ENCODE measurements at places on chromosomes 7 and 10. TPM values are rescaled to one million over a fixed set of nuclear protein-coding genes. Genes with fewer than 3 reads are reported as not detected.
A peak's percentile ranks its signal among the peaks of the same experiment; 100 is the strongest.

Gene CPA2
- polyA plus RNA-seq = 28.4 TPM

DNA sequence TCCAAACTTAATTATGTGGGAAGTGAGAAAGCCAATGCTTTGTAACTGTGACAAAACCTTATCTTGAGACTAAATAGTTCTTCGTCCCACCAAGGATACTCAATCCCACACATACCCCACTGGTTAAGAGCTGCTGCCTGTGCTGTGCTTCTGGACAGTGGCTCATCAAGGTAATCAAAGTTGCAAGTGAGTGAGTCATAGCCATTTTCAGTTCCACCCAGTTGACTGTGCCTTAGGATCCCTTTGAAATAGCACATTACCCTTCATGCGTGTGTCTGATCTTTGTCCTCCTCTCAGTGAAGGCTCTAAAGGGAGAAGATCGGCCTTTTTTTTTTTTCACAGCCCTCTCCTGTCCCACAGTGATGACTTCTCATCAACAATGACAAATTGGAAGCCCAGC, 706.0 kb upstream of the AUTS2 start:
- H3K4me1 ChIP-seq = peaks cover 2% of the 10 kb centered on the region
- no peaks in the 10 kb centered on the region for H3K36me3 ChIP-seq
- H3K4me3 ChIP-seq = no peak overlapping the region
- peak; percentile 79 for DNase-seq
- H3K27me3 ChIP-seq = no peaks in the 10 kb centered on the region

GRCh38 chr10:8189458-8189857, 135.0 kb downstream of the GATA3 start:
- H3K4me1 ChIP-seq = no peaks in the 10 kb centered on the region
- H3K27me3 ChIP-seq = no peaks in the 10 kb centered on the region
- H3K4me3 ChIP-seq = no peak overlapping the region

GRCh38 chr10:108348215-108348614, 1183.7 kb upstream of the SORCS1 start:
- no peaks in the 10 kb centered on the region for H3K36me3 ChIP-seq
- no peaks in the 10 kb centered on the region for H3K27me3 ChIP-seq
- no peak overlapping the region for H3K4me3 ChIP-seq
- DNase-seq = no peak

Gene CPA4
- polyA plus RNA-seq = 7.9 TPM

DNA sequence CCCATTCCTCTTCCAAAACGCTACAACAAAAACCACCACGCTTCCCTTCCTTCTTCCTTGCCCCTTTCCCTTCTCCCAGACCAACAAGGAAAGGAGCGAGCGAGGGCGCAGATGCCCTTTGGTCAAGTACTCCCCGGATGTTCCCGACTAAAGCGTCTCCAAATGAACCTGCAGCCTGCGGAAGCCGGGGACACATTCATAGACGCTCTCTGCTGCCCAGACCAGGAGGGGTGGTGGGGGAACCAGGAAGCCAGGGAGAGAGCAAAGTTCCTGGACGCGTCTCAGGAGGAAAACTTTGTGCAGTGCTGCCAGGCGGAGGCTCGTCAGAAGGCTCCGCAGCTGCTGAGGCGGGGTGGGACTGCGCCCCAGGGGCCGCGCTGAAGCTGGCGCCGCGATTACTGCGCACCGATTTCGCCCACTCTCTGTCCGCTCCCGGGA, 754 bp downstream of the SEMA3D start:
- DNase-seq = peak; percentile 88
- H3K36me3 ChIP-seq = no peaks in the 10 kb centered on the region
- peaks cover 9% of the 10 kb centered on the region for H3K4me1 ChIP-seq
- H3K27ac ChIP-seq = peak overlapping the region; percentile 82

DNA sequence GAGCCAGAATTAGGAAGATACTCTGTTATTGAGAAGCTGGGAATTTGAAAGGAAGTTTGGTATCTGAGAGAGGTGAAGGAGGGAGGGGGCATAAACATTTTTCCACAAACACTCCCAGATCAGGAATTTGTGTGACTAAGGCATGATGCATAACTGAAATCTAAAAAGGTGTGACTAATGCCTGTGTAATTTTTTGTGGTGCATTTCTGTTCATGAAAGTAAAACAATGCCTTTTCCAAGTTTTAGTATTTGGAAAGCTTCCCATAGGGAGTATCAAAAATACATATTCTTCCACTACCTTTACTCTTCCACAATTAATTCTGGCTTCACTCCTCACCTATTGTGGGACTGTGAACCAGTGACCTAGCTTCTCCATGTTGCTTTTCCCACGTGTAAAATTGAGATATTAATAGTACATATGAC, 56.4 kb upstream of the CAV2 start:
- peaks cover 10% of the 10 kb centered on the region for H3K4me1 ChIP-seq
- DNase-seq = no peak
- no peaks in the 10 kb centered on the region for H3K36me3 ChIP-seq
- H3K27ac ChIP-seq = no peak overlapping the region
- no peak overlapping the region for H3K4me3 ChIP-seq

GRCh38 chr7:26958834-26959233, 94.4 kb upstream of the SKAP2 start:
- H3K27ac ChIP-seq = no peak overlapping the region
- H3K27me3 ChIP-seq = no peaks in the 10 kb centered on the region
- H3K4me3 ChIP-seq = no peak overlapping the region

DNA sequence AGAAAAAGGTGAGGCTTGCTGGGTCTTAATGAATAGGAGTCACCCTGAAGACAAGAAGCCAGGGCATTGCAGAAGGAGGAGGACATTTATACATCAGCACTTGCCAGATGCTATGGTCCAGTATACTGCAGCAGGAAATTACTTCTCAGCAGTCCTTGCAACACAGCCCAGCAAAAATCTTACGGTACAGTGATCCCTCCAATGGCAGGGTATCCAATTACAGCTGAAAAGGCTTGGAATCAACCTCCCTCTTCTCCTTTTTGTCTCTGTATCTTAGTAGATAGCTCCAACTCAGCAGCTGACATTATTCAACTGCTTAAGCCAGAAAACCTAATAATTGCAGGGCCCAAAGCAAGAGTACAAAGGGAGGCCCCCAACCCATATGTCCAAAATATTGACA, 128.3 kb upstream of the COBL start:
- H3K27me3 ChIP-seq = no peaks in the 10 kb centered on the region
- H3K4me1 ChIP-seq = no peaks in the 10 kb centered on the region
- H3K36me3 ChIP-seq = no peaks in the 10 kb centered on the region
- no peak overlapping the region for H3K4me3 ChIP-seq
- no peak overlapping the region for H3K27ac ChIP-seq

- peak overlapping the region; percentile 90 for H3K4me3 ChIP-seq
- H3K27ac ChIP-seq = peak overlapping the region; percentile 94
- no peaks in the 10 kb centered on the region for H3K27me3 ChIP-seq
- no peaks in the 10 kb centered on the region for H3K4me1 ChIP-seq
Measured at GRCh38 chr7:26863518-26864308, 677 bp downstream of the SKAP2 start.

DNA sequence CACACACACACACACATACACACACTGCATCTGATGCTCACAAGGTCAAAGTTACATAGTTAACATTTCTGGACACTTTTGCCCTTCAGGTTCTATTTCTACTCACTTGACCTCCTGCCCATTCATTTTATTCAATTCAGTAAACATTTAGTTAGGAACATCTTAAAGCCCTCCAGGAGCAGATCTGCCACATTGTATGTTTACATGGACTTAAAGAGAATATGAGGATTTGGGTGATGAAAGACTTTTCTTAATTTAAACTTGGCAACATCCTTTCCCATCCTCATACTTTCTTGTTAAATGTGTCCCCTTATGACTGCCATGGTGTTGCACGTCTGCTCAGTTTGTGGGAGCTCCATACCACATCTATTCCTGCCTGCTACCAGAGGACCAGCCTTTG, 322.8 kb upstream of the BMPER start:
- peaks cover 2% of the 10 kb centered on the region for H3K4me1 ChIP-seq
- DNase-seq = no peak
- H3K4me3 ChIP-seq = no peak overlapping the region
- no peaks in the 10 kb centered on the region for H3K36me3 ChIP-seq

DNA sequence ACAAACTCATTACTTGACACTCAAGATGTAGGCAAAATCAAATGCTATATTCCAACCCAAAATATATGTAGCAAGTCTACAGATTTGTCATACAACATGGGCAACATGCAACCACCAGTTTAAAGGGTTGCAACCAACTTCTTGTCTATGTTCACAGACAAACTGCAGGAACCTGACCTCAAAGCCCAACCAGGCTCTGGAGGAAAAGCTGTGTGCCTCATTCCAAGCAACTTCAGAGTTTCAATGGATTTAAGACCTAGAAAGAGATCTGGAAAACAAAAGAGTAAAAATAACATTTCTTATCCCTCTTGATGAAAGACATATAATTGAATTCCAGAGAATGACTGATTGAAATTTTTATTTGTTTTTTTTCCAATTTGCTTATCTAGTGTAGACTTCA, 300.5 kb upstream of the ETV1 start:
- no peak for DNase-seq
- no peak overlapping the region for H3K4me3 ChIP-seq
- H3K4me1 ChIP-seq = no peaks in the 10 kb centered on the region
- no peaks in the 10 kb centered on the region for H3K27me3 ChIP-seq
- H3K36me3 ChIP-seq = no peaks in the 10 kb centered on the region

DNA sequence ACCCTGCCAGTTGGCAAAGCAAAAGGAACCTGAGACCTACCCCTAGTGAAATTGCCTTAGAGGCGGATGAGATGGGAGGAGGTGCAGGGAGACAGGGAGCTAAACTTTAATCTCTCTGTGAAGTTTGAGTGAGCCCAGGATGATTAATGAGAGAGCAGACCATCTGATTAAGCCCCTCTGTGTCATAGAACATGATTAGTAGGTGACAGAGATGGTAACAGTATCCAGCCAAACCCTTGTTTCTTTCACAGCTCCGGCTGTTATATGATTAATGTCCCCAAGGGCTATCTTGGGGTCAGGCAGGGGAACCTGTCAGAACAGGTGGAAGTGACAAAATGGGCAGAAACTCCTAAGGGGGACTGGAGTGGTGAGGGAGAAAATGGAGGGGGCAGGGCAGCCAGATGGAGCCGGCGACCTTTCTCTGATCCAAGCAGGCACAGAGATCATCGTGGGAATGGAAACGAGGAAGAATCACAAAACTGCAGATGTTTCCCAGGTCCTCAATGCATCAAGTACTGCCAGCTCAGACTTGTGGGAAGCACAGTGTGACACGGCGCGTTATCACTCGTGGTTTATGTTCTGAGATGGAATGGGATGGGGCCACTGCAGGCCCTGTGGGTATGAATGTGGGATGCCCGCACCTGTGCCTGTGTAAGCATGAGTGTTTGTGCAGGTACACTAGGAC, 684.2 kb downstream of the LRMDA start:
- no peaks in the 10 kb centered on the region for H3K36me3 ChIP-seq
- H3K4me3 ChIP-seq = no peak overlapping the region
- H3K27ac ChIP-seq = no peak overlapping the region

DNA sequence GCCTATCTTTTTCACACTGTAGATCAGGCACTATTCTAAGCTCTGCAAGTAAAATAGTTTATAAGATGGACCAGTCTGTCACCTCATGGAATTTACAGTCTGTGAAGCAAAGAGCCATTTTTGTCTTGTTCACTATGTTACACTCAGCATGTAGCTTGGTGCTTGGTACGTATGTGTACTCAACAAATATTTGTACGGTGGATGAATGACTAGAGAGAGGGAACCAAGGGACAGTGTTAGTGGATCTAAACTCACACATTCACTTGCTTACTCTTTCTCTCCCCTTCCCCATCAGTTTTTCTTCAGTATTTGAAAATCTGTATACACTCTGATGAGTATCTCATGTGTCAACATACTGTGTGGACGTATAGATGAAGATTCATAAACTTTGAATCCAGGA, 45.9 kb downstream of the PTF1A start:
- no peaks in the 10 kb centered on the region for H3K27me3 ChIP-seq
- H3K36me3 ChIP-seq = no peaks in the 10 kb centered on the region
- no peaks in the 10 kb centered on the region for H3K4me1 ChIP-seq
- DNase-seq = no peak
- H3K27ac ChIP-seq = no peak overlapping the region

GRCh38 chr7:120985130-120985758, 3.3 kb upstream of the CPED1 start:
- no peak for DNase-seq
- H3K4me1 ChIP-seq = no peaks in the 10 kb centered on the region
- H3K27ac ChIP-seq = no peak overlapping the region
- H3K4me3 ChIP-seq = no peak overlapping the region

DNA sequence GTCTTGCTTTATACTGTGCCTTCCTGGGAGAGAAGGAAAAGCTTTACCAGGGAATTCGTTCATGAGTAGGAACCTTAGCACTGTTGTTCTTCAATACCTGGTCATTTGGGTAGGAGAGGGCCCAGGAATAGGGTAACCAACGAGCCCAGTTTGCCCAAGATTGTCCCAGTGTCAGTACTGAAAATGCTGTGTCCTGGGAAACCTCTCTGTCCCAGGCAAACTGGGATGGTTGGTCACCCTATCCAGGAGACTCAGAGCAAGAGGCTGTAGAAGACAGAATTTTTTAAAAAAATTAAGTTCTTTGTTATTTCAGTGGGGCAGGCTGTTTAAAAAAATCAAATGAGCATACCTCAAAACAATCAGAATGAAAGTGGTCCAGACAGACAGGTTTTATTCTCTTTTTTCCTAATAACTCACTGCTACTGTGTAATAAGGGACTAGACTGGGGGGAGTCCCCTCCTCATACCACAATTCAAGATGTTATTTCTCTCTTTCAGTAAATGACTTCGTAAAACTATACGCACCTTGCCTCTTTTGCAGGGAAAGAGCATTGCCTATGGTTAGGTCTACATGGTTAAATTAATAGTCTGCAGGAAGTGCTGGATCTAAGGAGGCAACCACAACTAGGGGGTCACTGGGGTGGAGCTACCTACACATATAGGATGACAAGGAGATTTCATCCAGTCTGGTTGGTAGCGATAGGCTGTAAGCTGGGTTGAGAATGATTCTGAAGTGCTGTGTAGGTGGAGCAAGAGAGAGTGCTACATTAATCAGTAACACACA, 41.1 kb upstream of the FAM133B start:
- no peak for DNase-seq
- H3K4me3 ChIP-seq = no peak overlapping the region
- H3K4me1 ChIP-seq = peaks cover 18% of the 10 kb centered on the region
- no peaks in the 10 kb centered on the region for H3K27me3 ChIP-seq
- H3K36me3 ChIP-seq = peaks cover 10% of the 10 kb centered on the region
- no peak overlapping the region for H3K27ac ChIP-seq

Data from large intestine (tissue), 12 donors.